CD8-positive, alpha-beta memory T cell (primary cell): ENCODE measurements at places on chromosomes 6 and 20. TPM values are rescaled to one million over a fixed set of nuclear protein-coding genes. Genes with fewer than 3 reads are reported as not detected.
A peak's percentile ranks its signal among the peaks of the same experiment; 100 is the strongest.

ZGPAT gene
- 77.5 TPM for polyA plus RNA-seq

NINL gene
- polyA plus RNA-seq: 0.64 TPM

RFX6 gene
- polyA plus RNA-seq: not detected

GRCh38 chr6:163427498-163428254 is 13.2 kb downstream of the QKI start:
- DNase-seq: no peak

- no peak for DNase-seq
Observed at GRCh38 chr6:133555685-133556084, 314.5 kb downstream of the EYA4 start.

- no peak for DNase-seq
Observed at GRCh38 chr6:14903176-14904038, 342.5 kb upstream of the JARID2 start.

DNA sequence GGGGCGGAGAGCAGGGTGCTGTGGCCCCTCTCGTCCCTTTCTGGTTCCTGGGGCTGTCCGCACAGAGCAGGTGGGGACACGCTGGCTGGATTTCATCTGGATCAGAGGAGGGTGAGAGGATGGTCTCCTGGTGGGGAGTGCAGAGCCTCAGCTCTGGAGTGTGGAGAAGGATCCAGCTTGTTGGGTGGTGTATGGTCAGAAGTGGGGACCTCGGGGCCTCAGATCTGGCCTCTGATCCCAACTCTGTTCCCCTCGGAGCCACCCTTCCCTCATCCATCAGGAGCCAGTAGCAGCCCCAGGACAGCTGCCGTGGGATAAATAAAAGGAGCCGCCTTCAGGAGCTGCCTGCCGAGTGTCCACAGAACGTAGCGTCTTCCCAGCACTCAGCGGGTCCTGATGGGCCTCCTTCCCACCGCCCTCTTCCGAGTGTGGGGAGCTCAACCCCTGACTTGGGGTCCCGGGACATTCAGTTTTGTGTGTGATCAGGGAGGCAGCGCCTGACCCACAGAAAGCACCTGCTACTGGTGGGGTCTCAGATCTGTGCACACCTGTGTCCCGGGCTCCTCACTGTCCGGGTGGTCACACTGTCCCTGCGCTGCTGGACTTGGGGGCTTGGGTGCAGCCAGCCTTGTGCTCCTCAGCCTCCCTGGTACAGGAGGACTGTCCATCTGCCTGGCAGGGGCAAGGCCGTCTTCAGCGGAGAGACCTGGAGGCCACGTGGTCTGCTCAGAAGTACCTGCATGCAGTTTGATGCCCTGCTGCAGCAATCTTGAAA is 25.4 kb upstream of the BHLHE23 start:
- no peak for DNase-seq

- no peak for DNase-seq
Observed at GRCh38 chr20:1993986-1994385, at the start of gene PDYN. PDYN (minus strand) TSS chr20:1994058; CDS start chr20:1983084, 10,974 bp downstream.

DNA sequence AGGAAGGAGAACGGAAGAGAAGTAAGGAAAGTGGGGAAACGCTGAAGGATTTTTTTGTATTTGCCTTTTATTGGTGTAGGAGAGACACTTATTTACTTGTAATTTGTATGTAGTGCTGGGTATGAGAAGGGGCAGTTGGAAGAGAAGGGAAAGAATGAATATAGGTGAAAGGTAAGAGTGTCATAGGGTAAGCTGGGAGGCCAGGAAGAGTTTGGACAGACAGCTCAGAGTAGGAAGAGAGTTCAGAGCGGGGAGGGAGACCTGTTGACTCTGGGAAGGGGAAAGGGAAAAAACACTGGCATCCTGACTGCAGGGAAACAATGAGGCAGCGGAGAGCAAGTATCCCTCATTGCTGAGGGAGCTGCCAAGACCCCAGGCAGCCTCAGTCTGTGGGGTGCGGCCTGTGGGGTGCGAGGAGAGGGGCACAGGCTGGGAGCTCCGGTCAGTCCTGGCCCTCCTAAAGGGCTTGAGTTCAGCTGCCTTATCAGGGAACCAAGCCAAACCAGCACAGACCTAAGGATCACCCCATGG is 3.1 kb downstream of the TRAF3IP2 start:
- DNase-seq: no peak

DNA sequence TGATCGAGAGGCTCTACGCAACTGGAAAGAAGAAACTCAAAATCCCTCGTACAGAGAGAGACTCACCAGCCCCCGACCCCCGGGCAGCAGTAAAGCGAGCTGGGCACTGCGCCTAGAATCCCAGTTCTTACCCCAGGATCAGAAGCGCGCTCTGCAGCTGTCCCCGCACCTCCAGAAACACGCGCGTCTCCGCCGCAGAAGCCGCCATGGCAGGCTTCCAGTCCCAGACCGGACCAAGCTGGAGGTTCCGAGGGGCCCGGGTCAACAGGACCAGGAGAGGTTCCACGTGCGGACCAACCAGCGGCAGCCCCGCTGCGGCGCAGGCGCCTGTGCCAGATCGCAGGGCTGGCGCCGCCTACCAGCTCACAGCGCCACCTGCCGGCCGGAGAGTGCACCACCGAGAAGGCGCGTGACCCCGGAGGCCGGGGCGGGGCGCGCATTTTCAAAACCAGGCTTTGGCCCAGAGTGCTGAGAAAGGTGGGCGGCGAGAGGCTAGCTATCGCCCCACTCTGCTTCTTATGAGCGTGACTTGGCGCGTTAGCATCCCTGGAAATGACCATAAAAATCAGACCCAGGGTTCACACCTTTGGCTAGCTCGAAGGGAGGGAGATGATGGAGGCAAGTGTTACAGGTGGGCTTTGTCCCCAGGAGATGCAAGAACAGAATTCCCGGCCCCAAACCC is at the start of gene UBE3D:
Gene UBE3D (minus strand): TSS at position 331 of the 682 bp plus-strand sequence. CDS start 123 bp downstream, at position 208.
- DNase-seq: peak; percentile 88

- no peak for DNase-seq
Observed at GRCh38 chr6:91304521-91304920, 717.6 kb upstream of the MAP3K7 start.

GRCh38 chr6:307065-307814 is 15.0 kb downstream of the DUSP22 start:
- no peak for DNase-seq
